ENCODE measurements at places on chromosomes 13 and 19.

DNA sequence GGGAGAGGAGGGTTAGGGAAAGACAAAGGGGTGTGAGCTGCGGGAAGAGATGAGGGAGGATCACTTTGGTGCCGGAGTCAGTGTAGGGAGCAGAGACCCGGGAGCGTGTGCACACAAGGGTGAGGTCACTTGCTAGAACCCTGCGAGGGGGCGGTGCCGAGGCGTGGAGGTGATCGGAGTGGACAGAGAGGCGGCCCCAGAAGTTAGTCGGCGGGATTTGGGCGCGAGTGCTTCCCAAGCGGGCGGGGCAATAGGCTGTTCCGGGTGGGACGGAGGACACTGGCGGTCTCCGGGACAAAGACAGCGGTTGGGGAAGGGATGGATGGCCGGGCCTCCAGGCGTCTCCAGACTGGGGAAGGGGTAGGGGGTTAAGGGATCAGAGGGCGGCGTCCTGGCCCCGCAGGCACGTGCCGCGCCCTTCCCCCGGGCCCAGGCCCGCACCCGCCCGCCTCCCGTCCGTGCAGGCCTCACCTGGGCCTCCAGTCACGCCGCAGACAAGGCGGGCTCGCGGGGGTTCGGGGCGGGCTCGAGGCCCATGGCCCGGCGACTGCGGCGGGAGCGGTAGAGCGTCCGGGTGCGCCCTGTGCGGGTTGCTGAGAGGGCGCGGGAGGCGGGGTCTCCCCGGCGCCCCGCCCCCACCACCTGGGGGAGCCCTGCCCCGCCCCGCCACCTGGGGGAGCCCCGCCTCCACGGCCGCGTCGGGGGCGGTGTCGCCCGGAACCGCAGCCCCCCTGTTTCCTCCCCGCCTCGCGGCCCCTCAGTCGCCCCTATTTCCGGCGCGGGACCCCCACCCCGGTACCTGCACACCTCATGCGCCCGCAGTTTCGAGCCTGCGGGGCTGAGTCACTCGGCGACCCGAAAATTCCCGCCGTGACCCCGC lies at the start of gene LPAR2:
LPAR2 (minus strand) TSS at position 600 of the 880 bp plus-strand sequence. CDS start 945 bp downstream, outside the sequence.
- DNase-seq, result no peak

DNA sequence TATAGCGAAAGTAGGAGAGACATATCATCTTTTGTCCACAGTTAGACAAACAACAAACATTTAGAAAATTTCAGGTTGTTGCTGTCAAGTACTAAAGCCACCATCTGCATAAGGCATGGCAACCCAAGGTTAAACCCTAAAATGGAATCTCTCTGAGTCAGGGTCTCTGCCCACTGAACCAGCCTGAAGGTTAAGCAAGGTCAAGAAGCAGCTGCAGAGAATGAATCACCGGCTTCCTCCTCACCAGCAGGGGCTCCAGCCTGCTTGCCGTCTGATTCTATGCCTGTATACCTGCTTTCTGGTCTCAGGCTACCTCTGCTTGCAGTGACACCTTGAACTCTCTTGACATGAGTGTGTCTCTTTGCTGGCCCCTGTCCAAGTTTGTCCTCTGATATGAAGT lies 726.2 kb upstream of the SGCG start:
- no peak for DNase-seq

DNA sequence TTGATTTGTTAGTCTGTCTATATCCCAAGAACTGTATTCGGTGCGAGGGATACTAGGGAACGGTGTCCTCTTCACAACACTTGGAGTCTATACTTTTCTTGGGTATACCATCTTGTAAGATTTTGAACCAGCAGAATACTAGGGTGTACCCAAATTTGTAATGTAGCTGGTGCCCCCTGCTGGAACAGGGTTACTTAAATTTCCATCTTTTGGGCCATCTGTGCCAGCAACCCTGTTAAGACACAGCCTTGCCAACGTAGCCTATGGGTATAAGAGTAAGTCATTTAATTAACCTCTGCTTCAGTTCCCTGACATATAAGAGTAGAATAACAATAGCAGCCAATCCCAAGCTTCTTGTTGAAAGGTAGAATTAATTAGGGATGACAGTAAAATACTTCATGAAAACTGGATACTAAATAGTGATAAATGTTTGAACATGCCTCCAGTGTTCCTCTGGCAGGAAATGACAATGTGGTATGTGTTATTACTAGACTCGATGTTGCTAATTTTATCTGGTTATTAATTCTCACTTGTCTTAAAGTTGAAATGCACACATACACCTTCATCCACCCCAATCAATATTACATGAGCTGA lies 607.6 kb downstream of the FGF9 start:
- no peak for DNase-seq

- DNase-seq, result no peak
Observed at GRCh38 chr19:4467835-4468234, 4.3 kb upstream of the HDGFL2 start.

Data from retinal pigment epithelial cell (primary cell).